Activated CD4-positive, alpha-beta T cell treated with anti-CD3 and anti-CD28 coated beads, Interleukin-2, amount 10 ng/mL, durations not matched to agents 24 days and 14 days (primary cell): ENCODE measurements at places on chromosomes 7 and 10. TPM values are rescaled to one million over a fixed set of nuclear protein-coding genes. Genes with fewer than 3 reads are reported as not detected.

- peak; percentile 80 for DNase-seq
Measured at GRCh38 chr10:69051303-69051702, 36.6 kb upstream of the SRGN start.

DNA sequence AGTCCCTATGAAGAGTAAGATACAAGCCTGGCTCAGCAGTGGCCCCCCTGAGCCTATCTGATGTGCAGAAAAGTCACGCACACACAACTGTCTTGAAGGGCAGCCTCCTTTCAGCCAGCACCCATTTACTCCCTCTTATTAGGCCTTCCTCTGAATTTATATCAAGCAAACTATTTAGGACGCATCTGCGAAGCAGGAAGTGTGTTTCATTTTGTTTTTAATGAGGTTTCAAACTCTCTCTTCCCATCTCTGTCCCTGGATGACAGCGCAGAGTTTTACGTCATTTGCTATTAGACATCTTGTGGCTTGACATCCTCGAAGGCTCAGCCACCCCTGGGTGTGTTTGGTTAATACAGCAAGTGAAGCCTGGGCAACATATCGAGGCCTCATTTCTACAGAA lies 79.5 kb downstream of the CUX1 start:
- DNase-seq: no peak

DNA sequence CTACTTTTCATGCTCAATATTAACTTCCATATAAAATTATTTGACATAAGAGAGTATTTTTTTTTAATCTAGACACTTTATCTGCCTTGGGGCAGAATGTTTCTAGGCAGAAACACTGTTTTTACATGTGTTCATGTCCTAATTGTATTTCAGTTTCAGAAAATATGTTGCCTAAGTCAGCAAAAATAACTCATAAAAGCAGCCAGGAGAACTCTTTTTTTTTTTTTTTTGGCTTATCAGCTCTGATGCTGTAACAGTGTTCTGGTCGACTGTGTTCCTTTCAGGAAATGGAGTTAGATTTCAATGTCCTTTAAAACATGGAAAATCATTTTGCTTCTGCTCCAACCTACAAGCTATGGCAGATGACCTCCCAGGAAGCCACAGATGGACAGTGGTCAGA lies 63.2 kb upstream of the OPALIN start:
- no peak for DNase-seq

GRCh38 chr10:3085785-3086567 lies 18.6 kb downstream of the PFKP start:
- no peak for DNase-seq

GRCh38 chr7:100572949-100573675 lies 588 bp downstream of the SAP25 start:
- DNase-seq: no peak

DNA sequence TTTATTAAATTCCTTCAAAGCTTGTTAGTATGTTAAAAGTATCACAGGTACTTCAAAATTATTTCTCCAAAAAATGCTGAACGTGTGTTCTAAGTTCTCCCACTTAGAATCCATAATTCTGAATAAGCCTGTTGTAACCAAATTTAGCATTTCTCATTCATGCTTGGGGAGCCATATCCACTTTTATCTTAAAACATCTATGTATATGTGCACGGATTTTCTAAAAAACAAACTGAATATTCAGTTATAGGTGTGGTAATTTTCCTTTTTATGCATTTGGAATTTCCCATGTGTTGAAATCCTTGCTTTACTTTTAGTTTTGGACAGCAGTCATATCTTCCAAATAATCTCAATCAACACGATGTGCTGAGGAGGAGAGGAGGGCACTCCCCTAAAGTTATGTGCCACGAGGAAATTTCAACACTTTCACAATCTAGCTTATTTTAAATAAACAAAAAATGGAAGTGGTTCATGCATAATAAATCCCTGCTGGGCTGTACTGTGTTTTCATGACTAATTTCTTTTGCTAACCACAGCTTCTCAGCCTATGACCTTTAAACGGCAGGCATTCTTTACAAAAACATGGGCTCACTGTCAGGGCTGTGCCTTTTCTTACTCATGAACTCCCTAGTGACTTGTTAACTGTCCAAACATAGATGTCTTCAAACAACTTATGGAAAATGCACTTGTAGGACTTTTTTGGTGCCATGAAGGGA lies 380.3 kb upstream of the SEMA3C start:
- no peak for DNase-seq

SUN3 gene
- not detected in 2 replicates for total RNA-seq

DNA sequence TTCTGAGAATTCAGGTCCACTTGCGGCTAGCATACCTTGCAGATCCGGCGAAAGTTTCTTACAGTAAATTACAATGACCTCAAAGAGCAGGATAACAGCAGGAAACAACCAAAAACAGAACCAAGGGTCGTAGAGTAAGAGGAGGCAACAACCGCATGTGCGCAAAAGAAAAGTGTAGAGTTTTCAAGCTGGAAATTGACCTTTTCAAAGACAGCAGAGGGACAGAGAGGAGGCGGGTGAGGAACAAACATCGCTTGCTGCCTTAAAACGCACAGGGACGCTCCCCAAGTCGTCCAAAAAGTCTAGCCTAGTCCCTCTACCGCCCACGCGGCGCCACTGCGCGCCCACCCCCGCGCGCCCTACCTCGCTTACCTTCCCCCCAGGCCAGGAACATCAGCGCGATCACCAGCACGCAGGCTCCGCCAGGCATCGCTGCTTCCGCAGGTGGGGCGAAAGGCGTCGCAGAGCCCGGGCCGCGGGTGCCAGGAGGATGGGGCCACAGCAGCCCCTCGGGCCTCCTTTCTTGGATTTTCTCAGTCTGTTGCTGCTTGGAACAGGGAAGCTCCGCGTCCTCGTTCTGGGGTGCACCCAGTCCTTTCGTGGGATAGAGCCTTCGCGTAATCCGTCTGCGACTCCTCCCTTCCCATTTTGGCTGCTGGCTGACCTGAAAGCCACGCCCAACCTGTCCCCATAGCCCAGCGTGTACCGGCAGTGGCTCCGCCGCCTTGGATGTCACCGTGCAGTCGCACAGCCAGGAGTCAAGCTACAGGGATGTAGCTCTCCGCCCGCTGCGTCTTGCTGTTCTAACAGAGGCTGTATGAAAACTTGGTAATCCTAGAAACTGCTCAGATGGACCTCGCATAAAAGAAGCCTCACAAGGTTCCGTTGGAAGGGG lies at the start of gene VWDE:
TSS of gene VWDE (minus strand) at position 579 of the 895 bp plus-strand sequence. CDS start at position 430, 149 bp downstream.
- peak; percentile 87 for DNase-seq

- DNase-seq: no peak
Measured at GRCh38 chr10:21172930-21173801, 276.1 kb upstream of the NEBL start.

- DNase-seq: no peak
Measured at GRCh38 chr7:96052289-96052688, 269.6 kb downstream of the SLC25A13 start.

- DNase-seq: peak; percentile 85
Measured at GRCh38 chr7:36639826-36640225, 84.5 kb downstream of the AOAH start.

GRCh38 chr7:139753081-139753692 lies 24.6 kb downstream of the HIPK2 start:
- no peak for DNase-seq

HMX3 gene
- not detected in 2 replicates for total RNA-seq

TUBB8 gene
- not detected in 2 replicates for total RNA-seq

GRCh38 chr7:485188-486081 lies 34.2 kb downstream of the PDGFA start:
- no peak for DNase-seq

BMPER gene
- total RNA-seq: not detected in 2 replicates

SUMF2 gene
- total RNA-seq: 154 and 161 TPM in 2 replicates

GRCh38 chr7:154929006-154929726 lies 73.8 kb downstream of the PAXIP1 start:
- DNase-seq: no peak

GRCh38 chr10:57972783-57973182 lies 294.9 kb downstream of the IPMK start:
- DNase-seq: no peak

DNA sequence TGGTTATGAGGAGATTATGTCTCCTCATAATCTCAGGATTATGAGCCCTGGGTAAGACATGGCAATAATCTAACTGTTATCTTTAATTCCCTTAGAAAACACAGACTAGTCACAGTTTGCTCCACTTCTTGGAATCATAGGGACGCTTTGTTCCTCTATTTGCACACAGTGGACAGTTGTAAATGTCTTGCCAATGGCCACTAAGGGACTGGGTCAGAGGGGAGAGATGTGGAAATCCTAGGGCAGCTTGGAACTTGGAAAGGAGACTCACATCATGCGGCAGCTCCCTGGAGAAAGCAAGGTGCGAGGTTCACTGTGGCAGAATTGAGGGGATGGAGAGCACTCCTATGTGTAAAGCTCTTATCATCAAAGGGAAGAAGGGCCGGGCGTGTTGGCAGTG lies 266.1 kb downstream of the PRPF18 start:
- DNase-seq: no peak
